ENCODE measurements at places on chromosomes 3 and 15.

GRCh38 chr3:64988188-64988587 is 300.4 kb upstream of the ADAMTS9 start:
- DNase-seq: no peak

DNA sequence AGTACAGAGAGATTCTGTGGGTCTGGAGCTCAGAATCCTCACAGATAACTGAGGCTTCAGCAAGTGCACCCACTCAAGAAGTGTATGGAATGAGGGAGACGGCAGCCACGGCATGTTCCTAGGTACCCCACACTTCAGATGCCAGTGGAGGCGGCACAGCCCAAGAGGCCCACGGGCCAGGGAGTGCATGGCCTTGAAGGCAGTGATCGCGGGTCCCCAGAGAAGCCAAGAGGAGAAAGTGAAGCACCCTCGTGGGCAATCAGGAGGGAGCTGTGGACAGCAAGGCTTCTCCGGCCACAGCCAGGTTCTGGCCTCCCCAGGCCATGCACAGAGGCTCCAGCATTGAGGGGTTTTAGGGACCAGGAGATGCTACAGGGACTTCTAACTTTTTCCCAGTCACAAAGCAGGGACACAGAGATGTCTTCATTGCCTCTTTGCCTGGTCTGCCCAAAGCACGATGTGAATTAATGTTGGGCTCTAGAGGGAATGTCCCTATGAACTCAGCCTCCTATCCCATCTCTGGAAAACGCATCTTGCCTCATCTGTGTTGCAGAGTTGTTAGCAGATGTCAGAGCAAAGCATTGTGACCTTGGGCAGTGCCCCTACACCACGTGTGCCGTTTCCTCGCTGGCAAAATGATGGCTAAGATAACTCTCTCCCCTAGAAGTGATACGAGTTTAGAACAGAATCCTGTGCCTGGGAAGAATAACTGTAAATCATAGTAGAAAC is 2.6 kb upstream of the MAP6D1 start:
- no peak for DNase-seq

GRCh38 chr3:18344306-18345014 is 80.7 kb downstream of the SATB1 start:
- DNase-seq: no peak

GRCh38 chr3:27686642-27687041 is 35.5 kb downstream of the EOMES start:
- no peak for DNase-seq

DNA sequence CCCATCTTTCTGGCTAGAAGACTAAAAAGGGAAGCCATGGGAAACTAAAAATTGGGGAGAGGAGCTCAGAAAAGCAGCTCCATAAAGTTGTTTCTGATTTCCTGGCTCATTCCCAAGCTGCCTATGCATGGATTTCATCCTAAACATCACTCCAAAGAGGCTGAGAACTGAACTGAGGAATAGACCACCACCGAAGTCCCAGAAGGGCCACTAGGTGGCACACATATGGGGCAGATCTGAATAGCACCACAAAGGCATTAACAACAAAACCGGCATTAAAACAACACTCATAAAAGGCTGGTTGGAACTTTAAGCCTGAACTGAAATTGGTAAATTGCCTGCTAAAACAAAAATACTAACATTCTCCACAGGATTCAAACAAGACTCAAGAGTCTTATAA is 106.3 kb downstream of the PLD1 start:
- DNase-seq: no peak

GRCh38 chr15:81410318-81410753 is 36.3 kb upstream of the TMC3 start:
- DNase-seq: no peak

GRCh38 chr3:158539414-158540014 is 31.5 kb upstream of the MLF1 start:
- no peak for DNase-seq
